GM04504 (cell line): ENCODE measurements at places on chromosomes 1 and 21.

DNA sequence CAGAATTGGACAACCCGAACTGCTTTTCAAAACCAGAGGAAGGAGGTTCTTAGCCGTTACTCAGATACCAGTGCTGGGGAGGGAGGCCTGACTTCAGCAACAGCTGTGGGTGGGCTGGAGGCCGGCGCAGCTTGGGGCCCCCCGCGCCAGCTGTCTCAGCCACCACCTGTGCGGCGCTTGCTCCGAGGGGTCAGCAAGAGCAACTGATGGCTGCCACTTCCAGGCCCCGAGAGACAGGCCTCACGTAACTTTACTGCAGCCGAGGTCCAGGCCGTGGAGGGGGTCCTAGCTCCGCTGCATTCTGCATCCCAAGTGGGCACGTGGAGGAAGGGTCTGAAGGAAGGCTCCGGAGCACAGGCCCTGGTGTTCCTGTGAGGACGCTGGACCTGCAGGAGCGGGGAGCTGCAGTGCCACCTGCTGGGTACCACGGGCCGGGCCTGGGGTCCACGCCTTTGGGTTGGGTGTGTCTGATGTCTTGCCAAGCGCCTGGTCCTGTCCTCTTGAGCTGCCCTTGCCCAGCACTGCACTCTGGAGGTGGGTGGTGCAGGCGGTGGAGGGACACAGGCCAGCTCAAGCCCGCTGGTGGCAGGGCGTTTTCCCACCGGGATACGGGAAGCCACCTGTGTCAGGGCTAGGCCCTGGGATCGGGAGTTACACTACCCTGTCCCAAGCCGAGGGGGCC is 9.8 kb downstream of the THAP3 start:
- DNase-seq = no peak

DNA sequence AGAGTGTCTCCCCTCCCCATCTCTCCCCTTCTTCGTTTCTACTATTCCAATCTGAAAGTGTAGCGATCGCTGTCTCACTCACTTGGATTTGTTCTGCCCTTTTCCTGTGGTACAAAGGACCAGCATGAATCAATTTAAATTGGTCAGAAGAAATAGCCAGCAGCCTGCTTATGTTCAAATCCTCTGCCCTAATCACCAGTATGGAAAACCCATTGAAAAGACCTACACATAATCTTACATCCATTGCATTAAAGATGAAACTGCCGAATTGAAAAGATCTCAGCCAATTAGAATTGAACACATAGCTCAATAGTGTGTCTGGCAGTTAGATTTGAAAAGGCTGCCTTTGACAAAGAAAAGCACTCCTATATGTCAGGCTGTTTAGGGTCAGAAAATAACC is 122.6 kb downstream of the TNNI3K start:
- no peak for DNase-seq

DNA sequence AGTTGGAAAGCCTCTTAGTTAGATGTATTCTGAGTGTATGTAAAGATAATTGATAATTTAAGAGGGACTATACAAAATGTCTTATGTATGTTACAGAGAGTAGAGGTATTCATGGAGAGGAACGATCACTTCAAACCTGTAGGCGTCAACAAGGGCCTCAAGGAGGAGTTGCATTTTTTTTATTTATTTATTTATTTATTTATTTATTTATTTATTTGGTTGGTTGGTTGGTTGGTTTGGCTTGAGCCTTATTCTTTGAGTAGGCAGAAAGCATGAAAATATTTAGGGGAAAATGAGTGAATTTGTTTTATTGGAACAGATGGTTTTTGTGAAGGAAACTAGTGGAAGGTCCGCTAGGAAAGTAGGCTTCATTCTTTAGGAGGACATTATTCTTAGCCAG is 8.5 kb downstream of the ANGPTL1 start:
- no peak for DNase-seq

GRCh38 chr1:59505596-59506028 is 208.7 kb downstream of the FGGY start:
- DNase-seq = no peak

DNA sequence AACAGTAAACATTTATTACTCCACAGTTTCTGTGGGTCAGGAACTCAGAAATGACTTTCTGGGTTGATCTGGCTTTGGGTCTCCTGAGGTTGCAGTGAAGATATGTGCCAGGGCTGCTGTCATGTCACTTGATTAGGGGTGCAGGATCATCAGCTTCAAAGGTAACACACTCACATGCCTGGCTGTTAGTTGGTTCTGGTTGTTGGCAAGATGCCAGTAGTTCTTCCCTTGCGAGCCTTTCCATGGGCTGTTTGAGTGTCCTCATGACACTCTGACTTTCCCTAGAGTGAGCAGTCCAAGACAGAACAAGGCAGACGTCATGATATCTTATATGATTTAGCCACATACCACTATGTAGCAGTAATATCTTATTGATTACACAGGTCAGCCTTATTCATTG is 1.8 kb downstream of the SWT1 start:
- DNase-seq = no peak

GRCh38 chr21:28602546-28602945 is 390.1 kb downstream of the LTN1 start:
- DNase-seq = no peak

DNA sequence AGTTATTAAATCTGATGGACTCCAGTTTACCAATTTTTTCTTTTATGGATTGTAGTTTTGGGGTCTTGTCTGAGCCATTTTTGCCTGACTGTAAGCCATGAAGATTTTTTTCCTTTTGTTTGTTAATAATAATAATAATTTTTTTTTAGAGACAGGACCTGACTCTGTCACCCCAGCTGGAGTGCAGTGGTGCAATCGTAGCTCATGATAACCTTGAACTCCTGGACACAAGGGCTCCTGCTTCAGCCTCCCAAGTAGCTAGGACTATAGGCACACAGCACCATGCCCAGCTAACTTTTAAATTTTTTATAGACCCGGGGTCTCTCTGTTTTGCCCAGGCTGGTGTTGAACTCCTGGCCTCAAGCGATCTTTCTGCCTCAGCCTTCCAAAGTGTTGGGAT is 6.3 kb downstream of the PTBP2 start:
- no peak for DNase-seq

DNA sequence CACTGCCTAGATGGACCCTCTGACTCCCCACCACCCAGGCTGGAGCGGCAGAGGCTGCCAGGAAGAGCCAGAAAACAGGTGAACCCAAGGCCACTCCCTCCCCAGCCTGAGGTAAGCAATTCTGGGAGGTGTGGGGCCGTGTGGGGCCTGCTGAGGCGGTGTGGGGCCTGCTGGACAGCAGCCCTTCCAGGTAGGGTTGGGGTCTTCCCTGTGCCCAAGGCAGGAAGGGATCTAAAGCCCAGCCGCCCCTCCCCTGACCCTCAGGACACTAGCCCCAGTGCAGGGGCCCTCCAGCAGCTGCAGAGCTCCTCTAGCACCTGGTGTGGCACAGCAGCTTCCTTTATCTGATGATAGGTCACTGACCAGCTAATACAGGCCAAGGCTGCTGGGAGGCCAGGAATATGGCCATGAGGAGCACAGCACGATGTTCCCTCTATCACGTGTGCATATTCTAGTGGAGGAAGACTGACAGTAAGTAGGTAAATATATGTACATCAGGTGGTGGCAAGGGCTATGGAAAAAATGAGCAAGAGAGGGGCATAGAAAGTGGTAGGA is 86.9 kb downstream of the IER5 start:
- no peak for DNase-seq

GRCh38 chr1:156612666-156613065 is 6.5 kb upstream of the HAPLN2 start:
- DNase-seq = no peak

DNA sequence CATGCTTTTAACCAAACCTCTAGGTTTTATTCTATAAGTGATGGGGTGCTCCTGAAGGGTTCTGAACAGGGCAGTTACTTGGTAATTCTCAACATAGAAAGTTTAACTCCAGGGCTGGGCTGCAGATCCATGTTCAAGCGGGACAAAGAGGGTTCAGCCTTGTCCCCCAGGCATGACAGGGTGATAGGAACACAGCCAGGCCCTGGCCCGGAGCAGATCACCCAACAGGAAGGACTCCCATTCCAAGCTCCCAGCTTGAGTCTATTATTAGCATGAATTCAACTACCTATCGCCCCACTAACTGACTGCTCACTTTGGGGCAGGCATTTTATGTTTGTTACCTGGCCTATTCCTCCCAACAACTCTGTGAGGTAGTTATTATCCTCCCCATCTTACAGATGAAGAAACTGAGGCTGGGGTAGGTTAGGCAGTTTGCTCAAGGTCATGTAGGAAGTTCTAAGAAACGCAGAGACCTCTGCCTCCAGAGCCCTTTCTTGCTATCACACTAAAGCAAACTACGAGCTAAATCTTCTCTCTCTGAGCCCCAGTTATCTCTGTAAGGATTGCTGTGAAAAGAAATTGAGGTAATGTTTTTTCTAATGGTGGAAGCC is 14.5 kb downstream of the ASAP3 start:
- no peak for DNase-seq

- DNase-seq = no peak
These were observed 47.2 kb downstream of the FMN2 start for GRCh38 chr1:240138867-240139266.

- peak; percentile 56 for DNase-seq
These were observed 57.4 kb downstream of the SLC9A1 start for GRCh38 chr1:27097484-27097917.

DNA sequence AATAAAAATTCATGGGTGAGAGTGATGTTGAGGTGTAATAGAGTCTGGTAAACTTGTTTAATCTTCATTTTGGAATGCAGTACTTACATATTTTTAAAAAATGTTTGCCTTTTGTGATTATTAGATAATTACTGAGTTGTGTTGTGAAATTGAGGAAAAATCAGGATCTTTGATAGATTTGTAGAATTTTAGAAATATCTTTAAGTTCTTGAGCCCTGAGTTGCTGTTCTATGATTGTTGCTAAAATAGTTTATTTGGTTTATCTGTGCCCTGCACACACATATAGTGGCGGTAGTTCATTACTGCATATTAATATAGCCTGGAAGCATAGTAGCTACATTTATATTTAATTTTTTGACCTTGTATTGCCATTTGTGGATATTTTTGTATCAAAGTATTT is 1.6 kb downstream of the B3GALT2 start:
- no peak for DNase-seq

- no peak for DNase-seq
These were observed 12.4 kb upstream of the PRPF38B start for GRCh38 chr1:108679586-108680213.

DNA sequence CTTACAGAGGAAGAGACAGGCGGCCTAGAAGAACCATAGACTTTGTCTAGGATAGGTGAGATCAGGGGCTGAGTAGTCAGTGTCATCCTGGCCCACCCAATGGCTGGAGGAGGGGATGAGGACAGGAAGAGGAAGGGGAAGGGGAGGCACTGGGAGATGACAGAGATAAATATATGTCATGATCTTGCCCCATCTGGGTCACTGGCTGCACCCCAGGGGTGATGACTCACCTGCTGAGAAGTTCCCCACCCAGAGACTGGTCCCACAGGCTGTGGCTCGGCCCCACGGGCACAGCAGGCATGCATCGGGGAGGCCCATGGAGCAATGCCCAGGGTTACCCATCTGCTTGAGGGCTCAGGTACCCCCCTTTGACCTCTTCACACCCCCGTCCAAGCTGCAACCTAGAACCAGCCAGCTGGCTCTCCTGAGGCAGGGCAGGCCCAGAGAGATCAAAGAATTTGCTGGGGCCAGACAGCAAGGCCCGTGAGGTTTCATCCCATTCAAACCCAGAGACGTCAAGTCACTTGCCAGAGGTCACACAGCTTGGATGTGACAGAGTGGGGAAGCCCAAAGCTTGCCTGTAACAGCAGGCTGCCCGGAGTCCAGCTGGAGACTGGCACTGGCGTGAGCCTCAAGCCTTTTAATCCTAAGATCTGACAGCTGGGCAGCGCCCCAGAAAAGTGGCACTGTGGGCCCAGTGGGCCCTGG is 34.7 kb upstream of the CASZ1 start:
- peak; percentile 6 for DNase-seq

DNA sequence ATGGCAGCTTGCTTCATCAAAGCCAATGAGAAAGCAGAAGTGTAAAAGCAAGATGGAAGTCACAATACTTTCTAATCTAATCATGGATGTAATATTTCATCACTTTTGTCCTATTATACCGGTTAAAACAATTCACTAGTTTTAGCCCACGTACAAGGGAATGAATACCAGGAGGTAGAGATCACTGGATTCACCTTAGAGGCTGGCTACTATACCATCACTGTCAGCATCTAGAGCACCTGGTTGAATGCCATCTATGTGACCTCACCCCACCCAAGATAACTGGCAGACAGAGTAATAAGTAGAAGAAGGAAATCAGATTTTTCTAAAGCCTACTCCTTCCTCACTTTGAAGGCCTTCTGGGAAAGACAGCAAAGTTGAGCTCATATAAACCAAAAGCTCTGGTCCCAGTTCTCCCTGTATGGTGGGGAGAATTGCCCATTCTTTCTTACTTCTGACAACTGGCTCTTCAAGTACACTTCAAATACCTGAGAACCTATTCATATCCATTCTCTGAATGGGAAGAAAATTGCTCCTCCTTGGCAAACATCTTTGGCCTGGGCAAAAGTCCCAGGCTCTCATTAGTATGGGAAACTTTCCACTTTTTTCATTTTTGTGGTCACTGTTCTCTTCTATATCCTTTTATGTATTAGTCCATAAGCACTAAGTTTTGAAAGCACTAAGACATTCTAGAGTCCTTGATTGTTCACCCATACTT is 24.8 kb downstream of the HSD3B1 start:
- peak; percentile 17 for DNase-seq

GRCh38 chr1:161825831-161826230 is 59.7 kb downstream of the ATF6 start:
- DNase-seq = no peak

- DNase-seq = no peak
These were observed 72.0 kb downstream of the GDAP2 start for GRCh38 chr1:117857418-117857817.

GRCh38 chr21:26397545-26397944 is 175.5 kb downstream of the CYYR1 start:
- no peak for DNase-seq

- no peak for DNase-seq
These were observed 58.9 kb downstream of the VPS26C start for GRCh38 chr21:37208056-37208721.

- DNase-seq = no peak
These were observed 104.6 kb upstream of the LBR start for GRCh38 chr1:225532240-225532944.
